Daoy (cell line): ENCODE measurements at places on chromosomes 2 and 18. TPM values are rescaled to one million over a fixed set of nuclear protein-coding genes. Genes with fewer than 3 reads are reported as not detected.
A peak's percentile ranks its signal among the peaks of the same experiment; 100 is the strongest.

DNA sequence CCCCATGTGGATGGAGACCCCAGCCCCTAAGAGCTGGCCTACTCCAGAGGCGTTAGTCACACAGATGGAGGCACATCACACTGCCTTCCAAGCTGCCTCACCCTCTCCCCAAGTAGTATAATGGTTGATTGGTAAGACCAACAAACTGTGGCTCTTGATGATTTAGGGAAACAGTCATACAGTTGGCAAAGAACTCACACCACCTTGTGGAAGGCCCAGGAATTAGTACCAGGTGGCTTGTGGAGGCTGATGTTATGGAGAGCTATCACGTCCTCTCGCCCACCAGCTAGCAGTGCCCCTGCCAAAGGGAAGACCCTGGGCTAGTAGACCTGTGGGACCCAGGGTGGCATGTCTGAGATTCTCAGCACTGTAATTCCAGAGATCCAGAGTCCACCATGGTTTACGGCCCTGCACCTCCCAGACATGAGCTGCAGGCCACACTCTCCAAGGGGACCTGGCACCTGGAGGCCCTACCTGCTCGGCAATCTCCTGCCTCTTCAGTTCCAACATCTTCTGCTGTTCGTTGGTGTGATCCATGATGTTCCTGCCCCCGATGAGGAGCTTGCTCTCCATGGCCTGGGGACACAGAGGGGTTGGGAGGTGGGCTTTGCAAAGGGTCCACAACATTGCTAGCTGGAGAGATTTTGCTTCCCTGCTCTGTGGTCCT, 26.3 kb downstream of the KIF3C start:
- no peak for DNase-seq

- no peak for DNase-seq
Measured at GRCh38 chr18:56167366-56167765, 471.0 kb downstream of the TXNL1 start.

SCYGR8 gene
- total RNA-seq = not detected in 2 replicates

- peak; percentile 19 for DNase-seq
Measured at GRCh38 chr2:145563741-145564615, 1044.1 kb upstream of the ZEB2 start.

DNA sequence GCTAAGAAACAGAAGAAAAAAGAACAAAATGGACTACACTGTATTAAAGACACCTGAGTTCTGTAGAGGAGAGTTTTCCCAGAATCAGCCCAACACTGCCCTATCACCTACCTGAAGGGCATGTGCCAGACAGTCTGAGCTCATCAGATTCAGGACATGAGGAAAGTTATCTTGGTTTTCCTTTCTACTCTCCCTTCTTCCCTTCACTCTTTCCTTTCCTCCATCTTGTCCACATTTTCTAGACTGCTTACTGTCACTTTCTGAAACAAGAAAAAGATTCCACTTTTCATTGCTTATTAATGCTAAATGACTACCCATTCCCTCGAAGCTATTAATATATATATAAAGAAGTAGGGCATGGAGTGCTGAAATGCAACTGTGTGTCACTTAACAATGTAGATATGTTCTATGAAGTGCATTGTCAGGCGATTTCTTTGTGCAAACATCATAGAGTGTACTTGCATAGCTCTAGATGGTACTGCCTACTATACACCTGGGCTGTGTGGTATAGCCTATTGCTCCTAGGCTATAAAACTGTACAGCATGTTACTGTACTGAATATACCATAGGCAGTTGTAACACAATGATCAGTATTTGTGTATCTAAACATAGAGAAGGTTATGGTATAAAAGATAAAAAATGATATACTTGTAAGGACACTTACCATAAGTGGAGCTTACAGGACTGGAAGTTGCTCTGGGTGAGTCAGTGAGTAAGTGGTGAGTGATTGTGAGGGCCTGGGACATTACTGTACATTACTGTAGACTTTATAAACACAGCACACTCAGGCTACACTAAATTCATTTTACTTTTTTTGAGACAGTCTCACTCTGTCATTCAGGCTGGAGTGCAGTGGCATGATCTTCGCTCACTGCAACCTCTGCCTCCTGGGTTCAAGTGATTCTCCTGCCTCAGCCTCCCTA, 145.5 kb upstream of the ITGA6 start:
- DNase-seq = peak; percentile 68

ST6GAL2 gene
- total RNA-seq = 13.0 and 21.9 TPM in 2 replicates

GRCh38 chr18:45670281-45670962, 53.6 kb upstream of the SLC14A1 start:
- peak; percentile 46 for DNase-seq

DNA sequence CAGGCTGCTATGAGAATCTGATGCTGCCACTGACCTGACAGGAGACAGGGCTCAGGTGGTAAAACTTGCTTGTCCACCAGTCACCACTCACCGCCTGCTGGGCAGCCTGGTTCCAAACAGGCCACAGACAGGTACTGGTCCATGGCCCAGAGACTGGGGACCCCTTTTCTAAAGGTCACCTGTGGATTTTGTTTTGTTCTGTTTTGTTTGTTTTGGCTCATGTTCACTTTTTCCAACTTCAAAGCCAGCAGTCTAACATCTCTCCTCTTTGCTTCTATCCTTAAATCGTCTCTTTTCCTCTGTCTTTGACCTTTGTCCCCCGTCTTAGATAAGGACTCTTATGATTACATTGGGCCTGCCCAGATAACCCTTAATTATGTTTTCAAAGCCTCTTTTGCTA, 3.3 kb upstream of the CERKL start:
- DNase-seq = no peak

DNA sequence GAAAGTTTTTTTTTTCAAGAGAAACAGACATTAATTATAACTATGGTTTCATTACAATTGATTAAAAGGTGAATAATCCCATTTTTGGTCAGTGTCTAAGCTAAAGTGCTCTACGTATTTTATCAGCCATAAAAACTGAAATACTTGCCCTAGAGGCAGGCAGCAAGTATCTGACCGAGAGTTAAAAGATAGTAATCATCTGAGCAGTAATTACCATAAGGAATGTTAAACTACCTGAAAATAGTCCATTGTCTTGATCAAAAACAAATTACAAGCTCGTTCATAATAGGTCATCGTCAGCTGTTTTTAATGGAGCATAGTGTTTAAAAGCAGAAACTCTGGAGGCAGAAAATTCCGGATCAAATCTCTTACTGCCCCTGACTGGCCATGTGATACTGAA, 105.7 kb upstream of the ZEB2 start:
- DNase-seq = no peak

- DNase-seq = no peak
Measured at GRCh38 chr2:134087371-134087921, 166.4 kb upstream of the MGAT5 start.

DNA sequence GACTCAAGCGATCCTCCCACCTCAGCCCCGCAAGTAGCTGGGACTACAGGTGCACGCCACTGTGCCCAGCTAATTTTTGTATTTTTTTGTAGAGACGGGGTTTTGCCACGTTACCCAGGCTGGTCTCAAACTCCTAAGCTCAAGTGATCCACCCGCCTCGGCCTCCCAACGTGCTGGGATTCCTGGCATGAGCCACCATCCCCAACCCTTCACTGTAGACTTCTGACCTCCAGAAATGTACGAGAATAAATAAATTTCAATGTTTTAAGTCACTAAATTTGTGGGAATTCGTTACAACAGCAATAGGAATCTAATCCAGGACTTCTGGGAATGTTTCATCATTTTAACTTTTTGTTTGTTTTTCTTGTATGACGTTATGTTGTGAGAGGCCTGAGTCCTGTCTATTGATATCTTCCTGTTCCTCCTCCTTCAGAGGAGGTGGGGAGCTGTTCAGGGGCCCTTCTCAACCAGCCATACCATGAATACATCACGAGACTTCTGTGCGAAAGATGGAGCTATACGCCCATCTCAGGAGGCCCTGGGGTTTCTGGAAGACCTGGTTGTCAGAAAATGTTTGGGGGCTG, 40.0 kb downstream of the TEX44 start:
- no peak for DNase-seq

- no peak for DNase-seq
Measured at GRCh38 chr18:26356045-26356785, 130.0 kb downstream of the TAF4B start.

DNA sequence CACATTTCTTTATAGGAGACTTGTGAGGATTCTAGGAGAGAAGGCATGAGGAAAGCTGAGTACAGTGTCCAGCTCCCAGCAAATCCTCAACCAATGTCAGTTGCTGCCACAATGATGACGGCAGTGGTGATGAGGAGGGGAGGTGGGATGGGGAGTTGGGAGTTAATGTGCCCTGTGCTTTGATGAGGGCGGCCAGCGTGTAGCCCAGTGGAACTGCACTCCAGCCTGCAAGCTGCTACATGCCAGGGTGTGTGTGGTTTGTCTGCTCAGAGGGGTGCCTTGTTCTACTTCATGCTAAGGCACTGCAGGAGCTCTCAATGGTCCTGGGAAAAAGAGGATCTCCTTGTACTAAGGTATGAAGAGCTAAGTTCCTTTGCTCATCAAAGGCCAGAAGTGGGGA, 96.1 kb downstream of the MSH2 start:
- no peak for DNase-seq

DNA sequence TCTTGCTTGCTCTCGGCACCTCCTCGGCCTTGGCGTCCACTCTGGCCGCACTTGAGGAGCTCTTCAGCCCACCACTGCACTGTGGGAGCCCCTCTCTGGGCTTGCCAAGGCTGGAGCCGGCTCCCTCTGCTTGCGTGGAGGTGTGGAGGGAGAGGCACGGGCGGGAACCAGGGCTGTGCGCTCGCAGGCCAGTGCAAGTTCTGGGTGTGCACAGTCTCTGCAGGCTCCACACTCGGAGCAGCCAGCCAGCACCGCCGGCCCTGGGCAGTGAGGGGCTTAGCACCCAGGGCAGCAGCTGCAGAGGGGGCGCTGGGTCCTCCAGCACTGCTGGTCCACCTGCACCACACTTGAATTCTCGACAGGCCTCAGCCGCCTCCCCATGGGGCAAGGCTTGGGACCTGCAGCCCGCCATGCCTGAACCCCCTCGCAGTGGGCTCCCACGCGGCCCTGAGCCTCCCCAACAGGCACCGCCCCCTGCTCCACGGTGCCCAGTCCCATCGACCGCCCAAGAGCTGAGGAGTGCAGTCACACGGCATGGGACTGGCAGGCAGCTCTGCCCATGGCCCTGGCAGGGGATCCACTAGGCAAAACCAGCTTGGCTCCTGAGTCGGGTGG, 411.2 kb upstream of the CHAC2 start:
- no peak for DNase-seq

DNA sequence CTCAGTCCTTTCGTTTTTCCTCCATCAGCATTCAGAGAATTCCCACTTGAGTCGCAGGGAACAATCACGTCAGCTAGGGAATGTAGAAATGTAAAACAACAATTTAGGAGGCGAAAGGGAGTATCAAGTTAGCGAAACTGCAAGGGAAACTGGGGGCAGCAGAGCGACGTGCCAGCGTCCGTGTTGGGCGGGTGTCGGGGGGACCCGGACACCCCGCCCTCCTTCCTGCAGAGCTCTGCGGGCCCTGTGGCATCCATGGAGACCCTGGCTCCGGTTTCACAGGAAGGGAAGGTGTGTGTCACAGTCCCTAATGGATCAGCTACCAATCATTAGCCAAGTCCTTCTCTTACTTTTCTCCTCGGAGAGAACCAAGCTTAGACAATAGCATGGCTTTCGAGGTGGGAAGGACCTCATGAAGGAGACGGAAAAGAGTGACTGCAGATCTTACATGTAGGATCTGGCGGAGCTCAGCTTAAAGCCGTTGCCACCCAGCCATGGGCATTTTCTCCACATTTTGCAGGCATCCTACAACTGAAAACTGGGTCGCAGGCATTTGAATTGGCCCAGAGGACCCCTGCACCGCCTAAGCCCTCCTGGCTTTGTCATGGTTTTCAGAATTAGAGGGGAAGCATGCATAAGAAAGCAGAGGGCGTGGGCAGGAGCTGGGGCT, 33.7 kb downstream of the SOX11 start:
- DNase-seq = peak; percentile 61

SMAD2 gene
- total RNA-seq = 67.2 and 88.3 TPM in 2 replicates

- DNase-seq = no peak
Measured at GRCh38 chr2:190205657-190206056, 114.0 kb downstream of the HIBCH start.

- no peak for DNase-seq
Measured at GRCh38 chr2:160683206-160683605, 189.6 kb upstream of the RBMS1 start.

DNA sequence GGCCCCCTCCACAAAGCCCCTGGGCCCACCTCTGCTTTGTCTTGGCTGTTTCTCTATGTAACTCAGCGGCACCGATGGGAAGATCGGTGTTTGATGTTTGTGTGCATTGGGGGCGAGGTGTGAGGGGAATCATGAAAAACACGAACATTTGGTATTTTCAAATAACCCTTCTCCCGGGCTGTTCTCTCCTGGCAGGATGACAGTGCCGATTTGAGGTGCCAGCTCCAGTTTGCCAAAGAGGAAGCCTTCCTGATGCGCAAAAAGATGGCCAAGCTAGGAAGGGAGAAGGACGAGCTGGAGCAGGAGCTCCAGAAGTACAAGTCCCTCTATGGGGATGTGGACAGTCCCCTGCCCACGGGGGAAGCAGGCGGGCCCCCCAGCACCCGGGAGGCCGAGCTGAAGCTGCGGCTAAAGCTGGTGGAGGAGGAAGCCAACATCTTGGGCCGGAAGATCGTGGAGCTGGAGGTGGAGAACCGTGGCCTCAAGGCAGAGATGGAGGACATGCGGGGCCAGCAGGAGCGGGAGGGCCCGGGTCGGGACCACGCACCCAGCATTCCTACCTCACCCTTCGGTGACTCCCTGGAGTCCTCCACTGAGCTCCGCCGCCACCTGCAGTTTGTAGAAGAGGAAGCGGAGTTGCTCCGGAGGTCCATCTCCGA, 78.1 kb downstream of the MTCL1 start:
- DNase-seq = no peak
